ENCODE measurements at places on chromosomes 7 and 10. TPM values are rescaled to one million over a fixed set of nuclear protein-coding genes. Genes with fewer than 3 reads are reported as not detected.

- H3K4me3 ChIP-seq = no peak overlapping the region
- no peak overlapping the region for H3K27ac ChIP-seq
- no peaks in the 10 kb centered on the region for H3K36me3 ChIP-seq
- no peaks in the 10 kb centered on the region for H3K27me3 ChIP-seq
- peaks cover 5% of the 10 kb centered on the region for H3K4me1 ChIP-seq
Measured at GRCh38 chr10:14296065-14296709, 34.5 kb downstream of the FRMD4A start.

The CHCHD1 gene
- 5.5 TPM for total RNA-seq

The FFAR4 gene
- total RNA-seq = 0.37 TPM

GRCh38 chr10:113073549-113074189 is 123.6 kb downstream of the TCF7L2 start:
- H3K4me1 ChIP-seq = no peaks in the 10 kb centered on the region
- H3K27me3 ChIP-seq = no peaks in the 10 kb centered on the region
- peak overlapping the region; percentile 16 for H3K27ac ChIP-seq
- H3K36me3 ChIP-seq = no peaks in the 10 kb centered on the region
- no peak for DNase-seq

DNA sequence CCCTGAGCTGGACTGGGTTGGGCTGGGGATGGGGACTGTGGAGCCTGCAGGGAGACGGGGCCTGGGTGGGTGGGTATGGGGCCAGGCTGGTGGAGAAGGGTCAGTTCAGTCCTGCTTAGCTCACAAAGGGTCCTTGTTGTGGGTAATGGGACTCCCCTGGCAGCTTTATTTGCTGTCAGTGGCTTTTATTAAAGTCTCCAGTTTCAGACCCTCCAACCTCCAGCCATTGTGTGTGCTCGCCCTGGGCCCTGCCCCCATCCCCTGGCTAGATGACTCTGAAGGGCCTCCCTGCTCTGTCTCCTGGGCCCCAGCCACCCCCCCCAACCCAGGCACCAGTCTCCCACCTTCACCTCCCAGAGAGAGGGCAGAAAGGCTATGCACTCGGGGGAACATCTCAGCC is 44.4 kb upstream of the SLF2 start:
- no peaks in the 10 kb centered on the region for H3K4me1 ChIP-seq
- no peaks in the 10 kb centered on the region for H3K36me3 ChIP-seq
- DNase-seq = no peak

- H3K4me3 ChIP-seq = no peak overlapping the region
- no peaks in the 10 kb centered on the region for H3K36me3 ChIP-seq
- DNase-seq = no peak
- H3K27ac ChIP-seq = no peak overlapping the region
- H3K27me3 ChIP-seq = no peaks in the 10 kb centered on the region
Measured at GRCh38 chr7:47893238-47893637, 55.0 kb downstream of the PKD1L1 start.

- DNase-seq = no peak
- no peaks in the 10 kb centered on the region for H3K27me3 ChIP-seq
- no peak overlapping the region for H3K27ac ChIP-seq
Measured at GRCh38 chr7:31004393-31004792, 40.6 kb downstream of the GHRHR start.

The TAS2R5 gene
- total RNA-seq = 0.22 TPM

The TMEM178B gene
- total RNA-seq = 3.0 TPM

- H3K36me3 ChIP-seq = no peaks in the 10 kb centered on the region
- H3K4me1 ChIP-seq = peaks cover 33% of the 10 kb centered on the region
- H3K4me3 ChIP-seq = no peak overlapping the region
Measured at GRCh38 chr10:3813267-3813666, 28.3 kb upstream of the KLF6 start.

DNA sequence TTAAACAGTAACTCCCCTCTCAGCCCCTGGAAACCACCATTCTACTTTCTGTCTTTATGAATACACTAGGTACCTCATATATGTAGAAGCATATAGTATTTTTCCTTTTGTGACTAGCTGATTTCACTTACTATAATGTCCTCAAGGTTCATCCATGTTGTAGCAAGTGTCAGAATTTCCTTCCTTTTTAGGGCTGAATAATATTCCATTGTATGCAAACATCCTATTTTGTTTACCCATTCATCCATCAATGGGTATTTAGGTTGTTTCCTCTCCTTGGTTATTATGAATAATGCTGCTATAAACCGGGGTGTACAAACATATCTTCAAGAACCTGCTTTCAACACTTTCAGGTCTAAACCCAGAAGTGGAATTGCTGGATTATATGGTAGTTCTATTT is 125.3 kb downstream of the SGMS1 start:
- DNase-seq = no peak
- H3K27me3 ChIP-seq = no peaks in the 10 kb centered on the region
- H3K36me3 ChIP-seq = no peaks in the 10 kb centered on the region

DNA sequence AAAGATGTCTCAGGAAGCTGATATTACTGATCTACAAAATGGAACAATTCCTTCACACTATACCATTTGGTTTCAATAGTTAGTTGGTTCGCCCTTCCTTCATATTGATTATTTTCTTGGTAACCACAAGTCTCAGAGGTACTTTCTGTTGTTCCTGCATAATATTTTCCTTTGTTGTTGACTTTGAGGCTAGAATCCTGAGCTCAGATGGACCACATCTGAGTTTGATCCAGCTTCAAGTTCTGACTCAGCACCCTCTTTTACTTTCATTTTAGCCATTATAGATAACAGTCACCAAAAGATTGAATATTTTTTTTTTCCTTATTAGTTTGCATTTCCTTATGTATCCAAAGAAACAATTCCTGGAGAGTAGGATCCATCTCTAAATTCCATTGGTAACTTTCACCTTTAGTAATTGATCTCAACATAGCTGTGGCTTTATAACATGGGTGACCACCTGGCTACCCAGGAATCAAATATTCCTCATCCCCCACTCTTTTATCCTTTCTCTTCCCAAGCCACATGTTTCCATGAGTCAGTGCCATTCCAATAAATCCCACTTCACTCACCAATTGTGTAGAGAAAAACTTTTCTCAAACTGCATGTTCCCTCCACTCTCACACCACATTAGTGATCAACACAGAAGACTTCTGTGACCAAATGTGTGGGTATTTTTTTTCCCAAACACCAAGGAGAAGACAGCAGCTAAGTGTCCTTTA is 9.7 kb upstream of the ABCA13 start:
- H3K36me3 ChIP-seq = no peaks in the 10 kb centered on the region
- H3K27me3 ChIP-seq = no peaks in the 10 kb centered on the region
- no peak overlapping the region for H3K4me3 ChIP-seq
- no peak overlapping the region for H3K27ac ChIP-seq
- no peak for DNase-seq

- no peaks in the 10 kb centered on the region for H3K27me3 ChIP-seq
- no peak overlapping the region for H3K27ac ChIP-seq
- no peaks in the 10 kb centered on the region for H3K4me1 ChIP-seq
Measured at GRCh38 chr7:80089366-80089765, 45.3 kb upstream of the GNAI1 start.

DNA sequence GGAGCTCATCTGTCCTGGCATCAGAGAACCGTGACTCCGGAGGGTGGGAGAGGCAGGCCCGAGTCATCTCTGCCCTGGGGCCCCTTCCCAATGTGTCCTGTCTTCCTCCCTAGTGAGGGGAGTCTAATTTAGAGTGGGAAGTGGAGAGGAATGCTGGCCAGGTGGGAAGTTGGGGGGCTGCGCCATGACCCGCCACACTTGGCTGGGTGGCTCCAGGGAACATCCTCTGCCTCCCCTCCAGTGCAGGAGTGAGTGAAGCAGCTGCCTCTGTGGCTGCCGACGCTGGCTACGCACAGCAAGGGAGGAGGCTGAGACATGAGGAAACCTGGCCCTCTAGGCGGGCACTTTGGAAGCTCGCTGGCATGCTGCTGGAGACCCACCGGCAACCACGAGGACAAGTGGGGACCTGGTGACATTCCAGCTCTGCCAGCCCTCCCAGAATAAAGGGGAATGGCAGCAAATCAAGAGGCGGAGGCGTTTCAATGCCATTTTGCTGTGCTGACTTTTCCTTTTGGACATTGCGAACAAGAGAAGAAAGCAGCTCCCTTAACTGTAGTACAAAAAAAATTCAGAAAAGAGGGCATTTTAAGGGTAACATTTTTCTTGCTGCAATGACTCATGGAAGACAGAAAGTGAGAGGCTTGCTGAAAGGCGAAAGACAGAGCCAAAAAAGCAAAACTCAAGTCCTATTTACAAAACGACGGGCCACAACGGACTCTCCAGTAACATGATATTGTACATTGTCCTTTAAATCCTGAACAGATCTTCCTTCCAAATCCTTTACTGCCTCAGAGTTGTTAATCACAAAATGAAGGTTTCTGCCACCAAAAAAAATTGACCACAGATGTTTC is 121.2 kb upstream of the PITRM1 start:
- DNase-seq = no peak
- no peaks in the 10 kb centered on the region for H3K27me3 ChIP-seq
- H3K27ac ChIP-seq = no peak overlapping the region
- H3K4me1 ChIP-seq = no peaks in the 10 kb centered on the region
- no peak overlapping the region for H3K4me3 ChIP-seq
- no peaks in the 10 kb centered on the region for H3K36me3 ChIP-seq

The NKX1-2 gene
- total RNA-seq = not detected

GRCh38 chr7:90773269-90773668 is 177.1 kb downstream of the CDK14 start:
- H3K36me3 ChIP-seq = no peaks in the 10 kb centered on the region
- H3K27ac ChIP-seq = no peak overlapping the region
- DNase-seq = no peak
- H3K27me3 ChIP-seq = no peaks in the 10 kb centered on the region
- H3K4me3 ChIP-seq = no peak overlapping the region

All from pancreas (tissue), 10 donors.